ENCODE measurements at places on chromosomes 4 and X. TPM values are rescaled to one million over a fixed set of nuclear protein-coding genes. Genes with fewer than 3 reads are reported as not detected.

POLR2B gene
- 109 TPM for total RNA-seq

SSX4 gene
- total RNA-seq = not detected

GRCh38 chr4:48033825-48034413 is 17.3 kb downstream of the NIPAL1 start:
- DNase-seq = peak; percentile 54
- peaks cover 2% of the 10 kb centered on the region for H3K4me1 ChIP-seq
- no peaks in the 10 kb centered on the region for H3K36me3 ChIP-seq
- no peak overlapping the region for H3K4me3 ChIP-seq
- H3K27me3 ChIP-seq = peaks cover 6% of the 10 kb centered on the region

- peaks cover 36% of the 10 kb centered on the region for H3K36me3 ChIP-seq
- no peak overlapping the region for H3K27ac ChIP-seq
- peaks cover 12% of the 10 kb centered on the region for H3K4me1 ChIP-seq
- no peaks in the 10 kb centered on the region for H3K27me3 ChIP-seq
- DNase-seq = no peak
Observed at GRCh38 chr4:13455411-13455810, 28.7 kb downstream of the RAB28 start.

TTC29 gene
- total RNA-seq = not detected

GRCh38 chrX:7635604-7636003 is 207.4 kb upstream of the VCX start:
- no peak overlapping the region for H3K27ac ChIP-seq
- no peaks in the 10 kb centered on the region for H3K27me3 ChIP-seq
- no peak overlapping the region for H3K4me3 ChIP-seq
- H3K36me3 ChIP-seq = no peaks in the 10 kb centered on the region
- no peak for DNase-seq

- no peaks in the 10 kb centered on the region for H3K27me3 ChIP-seq
- no peak overlapping the region for H3K27ac ChIP-seq
- H3K4me1 ChIP-seq = peaks cover 46% of the 10 kb centered on the region
- DNase-seq = no peak
- no peak overlapping the region for H3K4me3 ChIP-seq
- peaks cover 15% of the 10 kb centered on the region for H3K36me3 ChIP-seq
Observed at GRCh38 chrX:44904542-44905115, 31.6 kb downstream of the KDM6A start.

GRCh38 chr4:11028334-11028733 is 343.8 kb upstream of the CLNK start:
- no peaks in the 10 kb centered on the region for H3K4me1 ChIP-seq
- no peak overlapping the region for H3K4me3 ChIP-seq
- no peaks in the 10 kb centered on the region for H3K27me3 ChIP-seq

DNA sequence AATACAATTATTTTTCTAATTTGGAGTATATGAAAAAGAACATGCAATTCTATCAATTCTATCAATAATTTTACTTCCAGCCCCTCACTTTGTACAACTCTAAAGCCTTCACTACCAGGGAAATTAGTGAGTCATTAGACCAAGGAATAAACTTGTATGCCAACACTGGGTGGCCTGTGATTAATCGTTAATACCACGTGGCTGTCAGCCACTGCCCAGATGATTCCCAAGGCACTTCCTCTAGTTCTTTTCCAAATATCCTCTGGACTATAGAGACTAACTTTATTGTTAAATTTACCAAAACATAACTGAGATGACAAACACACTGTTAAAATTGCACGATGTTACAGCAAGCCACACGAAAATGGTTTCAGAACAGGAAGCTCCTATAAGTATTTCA is 45.7 kb downstream of the MID1 start:
- H3K27ac ChIP-seq = no peak overlapping the region
- no peaks in the 10 kb centered on the region for H3K36me3 ChIP-seq
- no peaks in the 10 kb centered on the region for H3K27me3 ChIP-seq

ADGRG4 gene
- not detected for total RNA-seq

DNA sequence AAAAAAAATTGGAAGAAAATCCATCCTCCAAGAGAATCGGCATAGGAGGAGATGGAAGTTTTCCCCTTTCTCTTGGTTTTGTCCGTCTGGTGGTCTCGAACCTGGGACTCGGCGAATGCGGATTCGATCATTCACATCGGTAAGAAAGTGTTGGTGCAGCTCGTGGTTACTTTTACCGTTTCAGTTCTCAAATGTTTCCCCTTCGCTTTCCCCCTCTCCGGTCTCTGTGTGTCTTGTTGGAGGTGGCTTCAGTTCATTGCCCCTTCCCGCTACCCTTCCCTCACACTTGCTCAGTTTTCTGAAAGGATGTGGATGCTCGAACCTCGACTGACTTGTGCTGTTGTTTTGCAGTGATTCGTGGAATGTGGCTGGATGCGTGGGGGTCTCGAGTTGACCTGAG is 840 bp downstream of the GRID2 start:
- no peak overlapping the region for H3K27ac ChIP-seq
- no peak for DNase-seq
- H3K4me3 ChIP-seq = no peak overlapping the region
- H3K4me1 ChIP-seq = peaks cover 1% of the 10 kb centered on the region

GRCh38 chr4:99349338-99349737 is 3.2 kb downstream of the ADH1C start:
- no peak overlapping the region for H3K27ac ChIP-seq
- H3K4me3 ChIP-seq = no peak overlapping the region
- DNase-seq = no peak
- H3K27me3 ChIP-seq = no peaks in the 10 kb centered on the region
- no peaks in the 10 kb centered on the region for H3K4me1 ChIP-seq

DNA sequence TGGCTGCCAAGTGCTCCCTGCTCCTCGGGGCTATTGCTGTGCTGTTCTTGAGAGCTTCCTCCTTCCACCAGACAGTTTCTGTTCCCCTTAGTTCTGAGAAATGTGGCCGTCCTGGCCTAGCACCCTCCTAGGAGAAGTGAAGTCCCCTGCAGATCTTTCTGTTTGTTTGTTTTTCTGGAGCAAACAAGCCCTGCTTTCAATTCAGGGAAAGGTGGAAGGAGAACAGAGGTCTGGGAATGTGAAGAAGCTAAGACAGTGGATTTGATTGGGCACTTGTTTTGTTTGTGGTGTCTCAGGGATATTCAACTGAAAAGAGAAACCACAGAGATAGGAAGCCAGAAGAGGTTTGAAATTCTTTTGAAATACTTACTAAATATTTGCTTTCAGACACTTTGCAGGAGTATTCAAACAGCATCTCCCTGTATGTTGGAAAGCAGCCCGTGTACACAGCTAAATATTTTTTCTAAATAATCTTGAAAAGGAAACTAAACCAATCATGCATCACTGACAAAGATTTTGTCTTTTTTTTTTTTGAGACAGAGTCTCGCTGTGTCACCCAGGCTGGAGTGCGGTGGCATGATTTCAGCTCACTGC is 36.5 kb upstream of the PPM1K start:
- peak; percentile 54 for DNase-seq
- H3K27me3 ChIP-seq = no peaks in the 10 kb centered on the region
- peak overlapping the region; percentile 96 for H3K27ac ChIP-seq
- peaks cover 30% of the 10 kb centered on the region for H3K4me1 ChIP-seq

GRCh38 chr4:6942238-6942800 is 32.7 kb downstream of the TBC1D14 start:
- H3K4me1 ChIP-seq = peaks cover 56% of the 10 kb centered on the region
- peak overlapping the region; percentile 87 for H3K27ac ChIP-seq
- H3K36me3 ChIP-seq = peaks cover 14% of the 10 kb centered on the region

- H3K27ac ChIP-seq = no peak overlapping the region
- no peak for DNase-seq
- H3K4me3 ChIP-seq = no peak overlapping the region
- H3K36me3 ChIP-seq = peaks cover 1% of the 10 kb centered on the region
Observed at GRCh38 chr4:38560768-38561558, 103.0 kb upstream of the KLF3 start.

DNA sequence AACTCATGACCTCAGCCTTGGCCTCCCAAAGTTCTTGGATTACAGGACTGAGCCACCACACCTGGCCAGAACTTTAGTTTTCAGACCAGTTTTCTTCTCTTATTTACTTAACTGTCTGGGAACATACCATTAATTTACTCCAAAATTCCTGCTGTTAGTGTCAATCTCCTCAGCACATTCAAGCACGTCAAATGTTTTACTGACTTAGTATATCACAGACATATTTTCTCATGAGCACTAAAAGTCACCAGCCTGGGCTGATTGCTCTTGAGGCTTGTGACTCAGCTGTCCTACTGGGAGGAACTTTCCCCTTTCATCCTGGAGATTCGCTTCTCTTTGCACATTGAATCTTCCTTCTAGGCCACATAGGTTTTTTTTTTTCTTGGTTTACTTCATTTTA is 109.6 kb downstream of the PCDH18 start:
- H3K27ac ChIP-seq = no peak overlapping the region
- no peak overlapping the region for H3K4me3 ChIP-seq
- no peaks in the 10 kb centered on the region for H3K36me3 ChIP-seq
- DNase-seq = no peak
- H3K4me1 ChIP-seq = no peaks in the 10 kb centered on the region

- no peak overlapping the region for H3K4me3 ChIP-seq
- H3K4me1 ChIP-seq = no peaks in the 10 kb centered on the region
- no peak overlapping the region for H3K27ac ChIP-seq
- H3K27me3 ChIP-seq = no peaks in the 10 kb centered on the region
Observed at GRCh38 chr4:146585761-146586333, 52.8 kb upstream of the POU4F2 start.

DNA sequence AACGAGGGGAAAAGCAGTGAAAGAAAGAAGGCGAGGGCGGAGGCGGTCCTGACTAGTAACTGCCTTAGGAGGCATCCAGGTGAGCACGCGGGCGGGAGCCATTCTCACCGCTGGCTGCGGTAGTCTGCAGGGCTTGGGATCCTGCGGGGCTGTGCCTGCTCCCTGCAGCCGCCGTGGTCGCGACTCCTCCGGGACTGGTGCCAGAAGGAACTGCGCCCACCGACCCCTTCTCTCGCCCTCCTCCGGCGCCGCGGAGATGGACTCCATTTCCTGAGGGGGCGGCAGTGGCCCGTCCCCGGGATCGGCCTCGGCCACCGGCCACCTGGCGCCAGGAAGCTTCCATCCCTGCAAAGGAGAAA is 543 bp downstream of the NFXL1 start:
- H3K27ac ChIP-seq = peak overlapping the region; percentile 88
- peak overlapping the region; percentile 82 for H3K4me3 ChIP-seq
- H3K27me3 ChIP-seq = peaks cover 2% of the 10 kb centered on the region
- DNase-seq = peak; percentile 31

ZBTB49 gene
- total RNA-seq = 6.6 TPM

- H3K36me3 ChIP-seq = no peaks in the 10 kb centered on the region
- H3K27me3 ChIP-seq = no peaks in the 10 kb centered on the region
- H3K4me1 ChIP-seq = no peaks in the 10 kb centered on the region
- DNase-seq = no peak
- H3K4me3 ChIP-seq = no peak overlapping the region
- no peak overlapping the region for H3K27ac ChIP-seq
Observed at GRCh38 chrX:97705936-97706335, 822.2 kb downstream of the RPA4 start.

DNA sequence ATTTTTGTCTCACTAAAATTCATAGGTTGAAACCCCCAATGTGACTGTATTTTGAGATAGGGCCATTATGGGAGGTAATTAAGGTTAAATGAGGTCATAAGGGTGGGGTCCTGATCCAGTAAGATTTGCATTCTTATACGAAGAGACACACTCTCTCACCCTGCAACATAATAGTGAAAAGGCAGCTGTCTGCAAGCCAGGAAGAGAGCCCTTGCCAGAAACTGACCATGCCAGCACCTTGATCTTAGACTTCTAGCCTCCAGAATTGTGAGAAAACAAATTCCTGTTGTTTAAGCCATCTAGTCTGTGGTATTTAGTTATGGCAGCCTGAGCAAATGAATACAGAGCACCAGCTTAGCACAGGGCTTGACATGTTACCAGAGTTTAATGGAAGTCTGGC is 17.5 kb upstream of the IGSF1 start:
- no peak for DNase-seq
- H3K27ac ChIP-seq = no peak overlapping the region
- no peaks in the 10 kb centered on the region for H3K4me1 ChIP-seq
- no peaks in the 10 kb centered on the region for H3K36me3 ChIP-seq
